ENCODE measurements at places on chromosomes 7 and 10.

- DNase-seq = no peak
- no peaks in the 10 kb centered on the region for H3K36me3 ChIP-seq
- H3K4me3 ChIP-seq = no peak overlapping the region
- no peaks in the 10 kb centered on the region for H3K4me1 ChIP-seq
Observed at GRCh38 chr7:136652635-136653370, 215.6 kb upstream of the CHRM2 start.

DNA sequence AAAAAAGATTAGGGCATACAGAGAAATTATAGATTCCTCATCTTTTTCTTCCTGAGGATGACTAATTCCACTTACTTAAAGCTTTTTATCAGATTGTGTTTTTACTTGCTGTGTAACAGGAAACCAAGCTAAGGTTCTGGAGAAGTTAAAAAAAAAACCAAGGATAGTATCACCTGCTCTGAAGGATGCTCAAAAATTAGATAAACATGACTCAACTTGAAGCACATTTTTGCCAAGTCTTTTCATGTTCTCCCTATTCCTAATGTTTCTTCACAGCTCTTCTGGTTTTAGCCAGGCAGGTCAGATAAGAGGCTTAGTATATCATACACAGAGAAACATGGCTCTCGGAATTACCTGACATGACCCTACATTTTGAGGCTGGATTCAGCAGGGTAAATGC, 90.3 kb downstream of the CPEB3 start:
- H3K4me1 ChIP-seq = peaks cover 9% of the 10 kb centered on the region
- no peaks in the 10 kb centered on the region for H3K27me3 ChIP-seq
- no peaks in the 10 kb centered on the region for H3K36me3 ChIP-seq
- H3K27ac ChIP-seq = peak overlapping the region; percentile 51
- H3K4me3 ChIP-seq = no peak overlapping the region

- no peak for DNase-seq
- no peak overlapping the region for H3K27ac ChIP-seq
- H3K4me3 ChIP-seq = no peak overlapping the region
- no peaks in the 10 kb centered on the region for H3K36me3 ChIP-seq
Observed at GRCh38 chr10:52740913-52741675, 31.5 kb downstream of the MBL2 start.

GRCh38 chr10:677750-678661, 11.5 kb downstream of the DIP2C start:
- no peak overlapping the region for H3K27ac ChIP-seq
- H3K4me1 ChIP-seq = no peaks in the 10 kb centered on the region
- H3K4me3 ChIP-seq = no peak overlapping the region
- DNase-seq = no peak
- no peaks in the 10 kb centered on the region for H3K27me3 ChIP-seq

- H3K27me3 ChIP-seq = no peaks in the 10 kb centered on the region
- no peak overlapping the region for H3K27ac ChIP-seq
- no peaks in the 10 kb centered on the region for H3K36me3 ChIP-seq
- DNase-seq = no peak
- peaks cover 6% of the 10 kb centered on the region for H3K4me1 ChIP-seq
Observed at GRCh38 chr10:70055550-70055949, 2.9 kb downstream of the MACROH2A2 start.

- H3K27ac ChIP-seq = no peak overlapping the region
- DNase-seq = no peak
- H3K36me3 ChIP-seq = no peaks in the 10 kb centered on the region
- no peaks in the 10 kb centered on the region for H3K27me3 ChIP-seq
Observed at GRCh38 chr7:152911226-152911560, 151.6 kb downstream of the ACTR3B start.

DNA sequence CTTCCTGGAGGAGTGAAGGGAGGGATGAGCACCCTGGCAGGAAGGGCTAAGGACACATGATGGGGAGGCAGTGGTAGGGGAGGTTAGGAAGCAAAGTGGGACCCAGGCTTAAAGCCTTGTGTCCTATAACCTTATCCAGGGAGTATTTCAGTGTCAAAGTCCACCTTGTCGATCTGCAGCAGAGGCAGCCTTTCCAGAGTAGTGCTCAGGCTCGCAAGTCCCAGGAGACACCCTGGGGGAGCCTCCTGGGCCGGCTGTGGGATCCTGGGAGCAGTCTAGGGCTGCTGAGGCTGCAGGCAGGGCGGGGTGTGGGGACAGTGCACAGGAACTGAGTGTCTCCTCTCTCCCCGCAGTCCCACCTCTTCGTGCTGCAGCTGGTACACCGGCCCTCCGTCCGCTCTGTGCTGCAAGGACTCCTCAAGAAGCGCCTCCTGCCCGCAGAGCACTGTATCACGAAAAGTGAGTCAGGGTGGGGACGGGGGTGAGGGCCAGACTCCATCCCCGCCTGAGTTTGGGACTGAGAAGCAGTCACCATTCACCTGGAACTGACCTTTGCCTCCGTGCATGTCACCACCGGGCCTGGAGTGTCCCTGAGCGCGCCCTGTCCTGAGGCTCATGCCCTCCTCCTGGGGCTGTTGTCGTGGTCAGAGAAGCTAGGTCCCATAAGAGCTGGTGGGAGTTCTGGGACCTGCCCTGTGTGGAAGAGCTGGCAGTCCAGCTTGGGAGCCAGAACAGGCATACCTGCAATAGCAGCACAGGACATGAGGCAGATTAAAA, 45.3 kb upstream of the PPIF start:
- H3K27ac ChIP-seq = no peak overlapping the region
- H3K36me3 ChIP-seq = peaks cover 52% of the 10 kb centered on the region
- H3K4me1 ChIP-seq = peaks cover 10% of the 10 kb centered on the region
- no peak for DNase-seq

- H3K27ac ChIP-seq = no peak overlapping the region
- no peak for DNase-seq
- H3K4me3 ChIP-seq = no peak overlapping the region
- H3K27me3 ChIP-seq = no peaks in the 10 kb centered on the region
- no peaks in the 10 kb centered on the region for H3K36me3 ChIP-seq
Observed at GRCh38 chr10:11397980-11398580, 213.4 kb downstream of the USP6NL start.

DNA sequence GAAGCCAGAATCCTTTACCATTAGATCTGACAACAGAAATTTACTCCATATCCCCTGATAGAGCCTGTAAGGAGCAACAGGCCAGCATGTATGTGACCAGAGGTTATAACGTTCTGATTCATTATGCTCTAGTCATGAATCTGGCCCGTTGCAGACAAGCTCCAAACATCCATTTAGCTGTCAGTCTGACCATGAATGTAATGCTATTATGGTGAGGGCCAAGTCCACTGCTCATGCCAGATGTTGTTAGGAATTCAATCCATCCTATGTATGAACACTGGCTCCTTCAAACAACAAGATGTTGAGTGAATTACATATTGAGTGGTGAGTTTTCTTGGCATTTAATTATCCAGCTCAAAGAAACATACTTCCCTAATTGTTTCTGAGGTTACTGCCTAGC, 610.1 kb upstream of the ANKRD30A start:
- H3K27me3 ChIP-seq = no peaks in the 10 kb centered on the region
- H3K27ac ChIP-seq = no peak overlapping the region
- no peaks in the 10 kb centered on the region for H3K4me1 ChIP-seq
- H3K36me3 ChIP-seq = no peaks in the 10 kb centered on the region
- DNase-seq = no peak

DNA sequence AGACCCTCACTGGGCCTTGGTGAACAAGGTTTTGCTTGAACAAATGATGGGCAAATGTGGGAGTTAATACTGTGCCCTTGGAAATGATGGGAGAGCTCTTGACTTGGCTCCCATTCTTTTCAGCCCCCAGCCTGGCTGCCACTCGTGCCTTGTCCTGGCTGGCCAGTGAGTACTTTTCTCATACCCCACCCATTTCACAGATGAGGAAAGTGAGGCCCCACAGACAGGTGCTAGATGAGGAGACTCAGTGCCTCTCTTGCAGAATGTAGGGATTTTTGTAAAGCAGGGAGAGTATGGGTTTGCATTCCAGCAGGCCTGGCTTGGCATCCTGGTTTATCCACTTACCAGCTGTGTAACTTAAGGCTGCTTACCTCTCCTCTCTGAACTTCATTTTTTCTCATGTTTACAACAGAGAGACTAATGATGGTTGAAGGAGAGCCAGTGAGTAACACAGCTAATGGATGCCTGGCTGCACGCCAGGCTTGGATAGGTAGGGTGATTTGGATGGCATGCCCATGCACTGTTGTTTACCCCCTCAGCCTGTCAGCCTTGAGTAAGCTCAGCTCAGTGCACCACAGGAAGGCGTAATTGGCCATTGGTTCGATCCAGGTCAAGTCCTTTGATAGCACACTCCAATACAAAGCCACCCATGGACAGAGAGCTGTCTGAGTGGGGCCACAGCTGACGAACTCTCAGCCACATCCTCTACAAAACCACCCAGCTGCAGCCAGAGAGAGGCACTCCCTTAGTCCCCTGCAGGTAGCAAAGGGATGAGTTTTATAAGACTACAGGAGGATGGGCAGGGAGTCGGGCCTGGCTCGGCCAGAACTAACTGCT, 436.8 kb downstream of the RPS24 start:
- H3K4me3 ChIP-seq = no peak overlapping the region
- no peaks in the 10 kb centered on the region for H3K4me1 ChIP-seq
- H3K27me3 ChIP-seq = no peaks in the 10 kb centered on the region
- no peak overlapping the region for H3K27ac ChIP-seq
- H3K36me3 ChIP-seq = no peaks in the 10 kb centered on the region

GRCh38 chr10:6071181-6072175, 9.3 kb upstream of the IL2RA start:
- peaks cover 4% of the 10 kb centered on the region for H3K27me3 ChIP-seq
- no peaks in the 10 kb centered on the region for H3K36me3 ChIP-seq
- no peak for DNase-seq
- no peak overlapping the region for H3K4me3 ChIP-seq
- no peak overlapping the region for H3K27ac ChIP-seq

DNA sequence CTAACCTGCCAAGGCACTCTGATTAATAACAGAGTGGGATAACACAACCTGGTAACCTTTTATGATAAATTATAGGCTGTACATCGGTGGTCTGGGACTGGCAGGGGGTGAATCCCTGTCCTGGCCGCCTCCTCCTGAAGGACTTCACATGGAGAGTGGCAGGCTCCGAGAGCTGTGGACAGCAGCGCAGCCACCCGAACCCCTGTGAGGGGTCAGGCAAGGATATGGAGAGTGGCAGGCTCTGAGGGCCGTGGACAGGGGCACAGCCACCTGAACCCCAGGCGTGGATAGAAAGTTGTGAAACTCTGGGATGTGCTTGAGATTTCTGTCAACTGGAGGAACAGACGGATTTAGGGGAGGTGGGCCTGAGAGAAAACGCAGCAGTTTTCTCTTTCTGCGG, 107.0 kb upstream of the MGMT start:
- DNase-seq = no peak
- no peaks in the 10 kb centered on the region for H3K27me3 ChIP-seq
- no peak overlapping the region for H3K27ac ChIP-seq
- no peak overlapping the region for H3K4me3 ChIP-seq
- no peaks in the 10 kb centered on the region for H3K4me1 ChIP-seq

DNA sequence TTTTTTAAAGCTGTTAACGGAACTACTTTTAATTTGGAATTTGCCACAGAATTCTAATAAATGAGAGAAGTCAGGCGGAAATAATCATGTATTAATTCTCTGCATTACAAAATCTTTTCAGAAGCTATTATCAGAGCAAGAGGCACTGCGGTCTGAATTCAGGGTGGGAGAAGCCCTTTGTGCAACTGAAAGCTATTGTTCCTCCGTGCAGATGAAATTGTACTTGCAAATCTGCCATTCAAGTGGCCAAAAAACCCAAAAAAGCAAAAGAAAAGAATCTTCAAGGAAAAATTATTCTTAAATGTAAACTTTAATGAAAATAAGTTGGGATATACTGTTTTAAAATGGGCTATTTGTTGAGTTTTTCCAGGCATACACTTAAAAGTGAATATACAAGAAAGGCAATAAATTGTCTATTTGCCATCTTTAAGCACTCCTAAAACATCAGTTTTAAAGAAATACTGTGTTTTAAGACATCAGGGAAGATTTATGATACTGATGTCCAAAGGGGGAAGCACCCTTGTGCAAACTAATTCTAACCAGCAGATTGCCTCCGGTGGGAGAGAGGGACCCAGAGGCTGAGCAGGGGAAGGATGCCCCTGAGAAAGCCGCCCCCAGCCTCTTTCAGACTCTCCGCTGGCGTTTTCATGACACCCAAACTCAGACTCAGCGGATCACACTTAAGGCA, 351.2 kb downstream of the DNAJB6 start:
- DNase-seq = no peak
- H3K27me3 ChIP-seq = peaks cover 82% of the 10 kb centered on the region
- H3K27ac ChIP-seq = no peak overlapping the region
- no peak overlapping the region for H3K4me3 ChIP-seq

DNA sequence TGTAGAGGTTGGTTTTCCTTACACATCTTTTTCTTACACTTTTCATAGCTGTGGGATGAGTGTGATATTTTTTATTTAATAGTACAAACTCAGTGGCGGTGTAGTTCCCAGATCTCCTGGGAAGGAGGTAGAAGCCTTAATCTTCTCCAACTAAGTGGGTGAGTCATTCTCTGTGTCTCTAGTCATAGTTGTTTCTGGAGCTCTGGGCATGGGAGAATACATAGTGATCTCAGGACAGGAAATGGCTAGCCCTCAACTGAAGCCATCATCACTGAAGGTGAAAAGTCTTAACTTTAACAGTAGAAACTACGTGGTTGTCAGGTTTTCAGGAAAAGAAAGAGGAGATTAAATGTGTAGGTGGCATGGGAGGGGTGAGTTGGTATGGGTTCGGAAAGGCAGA, 319.4 kb upstream of the FZD8 start:
- no peak overlapping the region for H3K27ac ChIP-seq
- no peaks in the 10 kb centered on the region for H3K27me3 ChIP-seq
- H3K36me3 ChIP-seq = no peaks in the 10 kb centered on the region
